ENCODE measurements at places on chromosomes 2 and 18.

GRCh38 chr2:173191601-173192000 lies 116.0 kb downstream of the MAP3K20 start:
- no peak for DNase-seq

- DNase-seq, result no peak
Observed at GRCh38 chr2:129006135-129006886, 687.6 kb upstream of the HS6ST1 start.

- no peak for DNase-seq
Observed at GRCh38 chr2:204040016-204040415, 103.5 kb downstream of the ICOS start.

- DNase-seq, result no peak
Observed at GRCh38 chr2:118374974-118375755, 286.9 kb downstream of the INSIG2 start.

- DNase-seq, result no peak
Observed at GRCh38 chr18:52200406-52200805, 139.6 kb upstream of the DCC start.

All from tibial nerve (tissue), 4 donors.